Body of pancreas (tissue), 4 donors: ENCODE measurements at places on chromosomes 5 and 9.

DNA sequence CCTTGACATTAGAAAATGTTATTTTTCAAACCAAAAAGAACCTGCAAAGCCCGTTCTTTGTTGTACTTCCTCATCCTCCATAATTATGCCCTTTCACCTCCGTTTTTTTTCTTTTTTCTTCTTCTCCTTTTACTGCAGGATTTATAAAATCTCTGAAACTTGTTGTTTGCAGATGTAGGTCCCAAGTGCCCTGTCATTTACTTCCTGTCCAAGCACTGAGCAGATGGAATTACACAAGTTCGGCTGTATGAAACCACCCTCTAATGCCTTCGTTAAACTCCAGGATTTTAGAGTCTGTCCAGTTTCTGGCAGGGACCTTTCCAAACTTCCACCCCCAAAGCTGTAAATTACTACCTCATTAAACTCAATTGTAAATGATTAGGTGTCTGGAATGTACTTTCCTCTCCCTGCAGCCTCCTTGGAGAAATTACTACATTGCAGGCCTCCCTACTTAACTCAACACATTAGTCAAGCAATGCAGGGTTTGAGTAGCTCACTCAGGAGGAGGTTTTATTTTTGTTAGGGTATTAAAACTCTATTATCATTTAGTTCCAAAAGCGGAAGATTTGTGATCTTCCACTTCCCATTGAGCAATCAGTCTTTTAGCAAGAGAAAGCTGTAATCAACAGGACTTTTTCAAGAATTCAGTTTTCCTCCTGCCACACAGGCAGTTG is 125.6 kb upstream of the LPAR1 start:
- no peak for DNase-seq

GRCh38 chr5:153212471-153212870 is 278.0 kb upstream of the GRIA1 start:
- DNase-seq: no peak

DNA sequence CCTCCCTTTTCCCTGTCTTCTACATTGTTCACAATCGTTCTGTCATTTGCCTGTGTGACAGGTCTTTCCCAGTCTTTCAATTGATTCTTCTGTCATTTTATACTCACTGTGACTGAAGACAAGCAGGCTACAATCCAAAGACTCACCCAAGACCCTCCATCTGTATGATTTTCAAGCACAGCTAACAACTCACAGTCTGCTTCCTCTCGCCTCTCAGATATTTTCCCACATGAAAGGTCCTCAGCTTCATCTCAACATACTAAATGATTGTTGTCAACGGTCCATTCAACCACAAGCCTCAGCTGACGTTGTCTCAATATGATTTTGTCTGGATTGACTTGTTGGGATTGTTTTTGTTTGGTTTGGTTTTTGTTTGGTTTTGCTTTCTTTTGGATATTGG is 346.5 kb downstream of the NFIB start:
- no peak for DNase-seq

DNA sequence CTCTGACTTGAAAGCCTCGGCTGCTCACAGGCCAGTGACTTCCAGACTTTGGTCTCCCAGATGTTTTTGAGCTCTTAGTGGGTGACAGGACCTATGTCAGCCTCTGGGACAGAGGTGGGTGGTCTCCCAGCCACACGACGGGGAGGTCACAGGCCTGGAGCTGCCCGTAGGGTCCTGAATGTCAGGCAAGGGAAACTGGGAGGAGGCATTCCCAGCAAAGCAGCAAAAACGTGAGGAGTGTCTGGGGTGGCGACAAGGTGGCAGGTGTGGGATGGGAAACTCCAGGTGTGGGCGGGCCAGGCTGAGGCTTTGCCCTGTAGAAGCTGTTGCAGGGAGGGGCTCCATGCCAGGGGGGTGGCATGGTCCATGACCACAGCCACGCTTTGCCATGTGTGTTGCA is 110.5 kb downstream of the CACNA1B start:
- DNase-seq: no peak

GRCh38 chr9:74348777-74349176 is 148.4 kb upstream of the RORB start:
- DNase-seq: no peak

- DNase-seq: no peak
Measured at GRCh38 chr9:70192707-70193106, 66.1 kb upstream of the SMC5 start.

DNA sequence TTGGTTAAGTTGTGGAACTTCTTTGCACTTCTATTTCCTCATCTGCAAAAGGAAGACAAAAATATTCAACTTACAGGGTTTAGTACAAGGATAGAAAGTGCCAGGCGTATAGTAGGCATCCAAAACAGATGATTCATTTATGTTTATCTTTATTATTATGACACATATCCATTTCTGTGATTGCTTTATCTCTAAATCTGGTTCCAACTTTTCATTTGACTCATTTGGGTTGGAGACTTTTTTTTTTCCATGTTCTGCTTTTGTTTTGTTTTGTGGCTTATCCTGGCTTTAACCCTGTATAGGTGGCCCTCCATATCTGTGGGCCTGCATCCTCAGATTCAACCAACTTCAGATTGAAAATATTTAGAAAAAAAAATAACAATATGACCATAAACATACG is 186.7 kb upstream of the SLC24A2 start:
- no peak for DNase-seq

DNA sequence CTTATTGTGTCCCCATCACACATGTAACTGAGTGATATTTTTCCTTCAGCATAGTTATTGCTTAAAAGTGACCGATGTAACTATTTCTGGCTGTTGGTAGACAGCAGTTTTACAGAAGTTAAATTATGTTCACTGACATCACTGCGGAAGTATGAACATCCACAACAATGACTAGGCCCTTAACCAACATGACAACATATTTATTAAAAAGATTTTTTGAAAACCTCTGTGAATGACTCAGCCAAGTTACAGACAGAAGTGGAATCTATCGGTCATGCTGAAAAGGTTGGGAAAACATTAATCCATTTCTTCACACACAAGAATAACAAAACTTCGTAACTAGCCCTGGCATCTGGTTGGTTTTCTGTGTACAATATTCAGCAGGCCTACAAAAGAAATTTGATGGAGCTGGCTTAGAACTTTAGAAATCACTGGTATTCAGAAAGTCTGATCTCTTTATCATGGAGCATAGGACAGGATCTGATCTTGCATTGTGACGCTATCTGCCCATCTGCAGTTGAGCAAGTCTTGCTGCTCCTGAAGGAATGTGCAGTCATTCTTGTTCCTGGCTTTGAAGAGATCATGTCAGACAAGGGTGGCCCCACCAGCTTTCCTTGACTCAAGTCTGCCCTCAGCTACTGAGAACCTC is 6.5 kb downstream of the GLIS3 start:
- DNase-seq: no peak

GRCh38 chr9:93003552-93004407 is 54.7 kb upstream of the SUSD3 start:
- peak; percentile 70 for DNase-seq

- no peak for DNase-seq
Measured at GRCh38 chr5:12951846-12952245, 992.6 kb downstream of the DNAH5 start.

- no peak for DNase-seq
Measured at GRCh38 chr5:97838214-97838613, 655.2 kb upstream of the RIOK2 start.

GRCh38 chr9:83706676-83707517 is 861 bp downstream of the UBQLN1 start:
- peak; percentile 32 for DNase-seq

DNA sequence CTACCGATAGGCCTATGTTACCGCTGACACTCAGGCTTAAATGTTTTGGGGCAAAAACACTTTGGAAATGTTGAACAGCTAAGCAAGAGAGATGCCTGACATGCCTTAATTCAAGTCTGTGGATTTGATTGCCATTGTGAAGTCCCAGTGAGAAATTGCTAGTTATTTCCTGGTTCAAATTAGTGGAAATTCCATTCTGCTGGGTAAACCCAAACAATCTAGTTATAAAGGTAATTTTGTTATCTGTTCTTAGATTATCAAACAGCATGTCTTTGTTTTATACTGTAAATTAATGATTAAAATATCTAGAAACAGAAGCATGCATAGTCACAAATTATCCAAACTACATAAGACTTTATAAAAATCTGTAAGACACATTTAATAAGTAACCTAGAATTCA is 96.6 kb downstream of the PJA2 start:
- DNase-seq: no peak

DNA sequence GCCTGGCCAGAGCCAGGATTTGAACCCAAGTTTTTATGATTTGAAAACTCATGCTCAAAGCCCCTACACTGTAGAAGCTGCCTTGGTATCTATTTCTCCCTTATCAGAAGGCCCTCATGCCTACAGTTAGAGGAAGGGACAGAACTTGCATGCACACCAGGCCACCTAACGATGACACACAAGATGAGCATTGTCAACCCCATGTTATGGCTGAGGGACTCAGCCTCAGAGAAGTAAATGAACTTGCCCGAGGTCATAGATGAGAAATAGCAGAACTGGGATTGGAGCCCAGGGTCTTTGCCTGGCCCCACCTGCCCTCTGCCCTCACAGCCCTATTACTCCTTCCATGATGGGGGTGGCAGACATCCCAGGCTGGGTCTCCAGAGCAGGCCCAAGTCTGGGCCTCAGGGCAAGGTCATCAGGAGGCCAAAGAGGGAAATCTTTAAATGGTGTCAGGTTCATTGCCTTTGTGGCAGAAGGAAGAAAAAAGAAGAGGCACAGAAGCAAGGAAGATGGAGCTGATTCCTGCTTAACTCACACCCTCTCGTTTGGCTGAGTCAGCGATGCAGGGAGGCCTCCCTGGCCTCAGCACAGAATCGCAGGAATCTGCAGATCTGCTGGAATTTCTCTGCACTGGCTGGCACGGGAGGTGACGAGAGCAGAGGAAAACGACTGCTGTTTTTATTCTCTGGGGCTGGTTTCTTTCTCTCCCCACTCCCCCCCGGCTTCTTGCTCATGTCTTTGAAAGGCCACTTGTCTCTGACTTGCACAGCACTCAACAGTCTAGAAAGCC is 20.6 kb upstream of the CRB2 start:
- DNase-seq: peak; percentile 38

DNA sequence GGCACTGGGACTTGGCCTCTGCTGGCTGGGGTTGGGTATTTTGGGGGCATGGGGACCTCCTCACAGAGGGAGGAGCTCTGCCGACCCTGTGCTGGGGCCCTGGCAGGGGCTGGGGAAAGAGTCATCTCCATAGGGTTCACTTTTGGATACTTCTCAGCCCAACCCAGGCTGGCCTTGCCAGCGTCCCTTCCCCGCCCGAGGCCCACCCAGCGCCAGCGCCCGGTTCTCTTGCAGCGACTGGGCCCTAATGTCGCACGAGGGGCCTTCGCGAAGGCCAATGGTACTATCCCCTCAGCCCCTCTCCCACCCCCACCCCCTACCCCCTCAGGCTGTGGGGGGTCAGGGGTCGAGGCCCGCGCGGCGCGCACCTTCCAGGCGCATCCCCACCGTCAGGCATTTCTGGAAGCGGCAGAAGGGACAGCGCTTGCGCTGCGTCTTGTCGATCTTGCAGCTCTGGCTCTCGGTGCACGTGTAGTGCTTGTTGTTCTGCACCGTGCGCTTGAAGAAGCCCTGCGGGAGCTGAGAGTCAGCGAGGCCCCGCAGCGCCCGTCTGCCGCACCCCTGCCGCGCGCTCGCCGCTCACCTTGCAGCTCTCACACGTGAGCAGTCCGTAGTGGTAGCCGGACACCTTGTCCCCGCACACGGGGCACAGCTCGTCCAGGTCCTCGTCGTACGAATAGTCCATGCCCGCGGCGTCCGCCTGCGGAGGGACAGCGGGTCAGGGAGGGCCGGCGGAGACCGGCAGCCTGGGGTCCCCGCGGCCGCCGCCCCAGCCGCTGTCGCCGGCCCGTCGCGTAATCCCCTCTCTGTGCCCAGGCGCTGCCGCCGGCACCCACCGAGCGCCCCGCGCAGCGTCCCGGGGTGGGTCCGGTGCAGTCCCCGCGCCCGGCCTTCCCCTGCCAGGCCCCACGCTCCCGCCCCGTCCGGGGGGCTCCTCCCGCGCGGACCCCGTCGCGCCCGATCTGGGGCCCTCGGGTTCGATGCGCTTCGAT is 4.2 kb downstream of the NR5A1 start:
- no peak for DNase-seq

DNA sequence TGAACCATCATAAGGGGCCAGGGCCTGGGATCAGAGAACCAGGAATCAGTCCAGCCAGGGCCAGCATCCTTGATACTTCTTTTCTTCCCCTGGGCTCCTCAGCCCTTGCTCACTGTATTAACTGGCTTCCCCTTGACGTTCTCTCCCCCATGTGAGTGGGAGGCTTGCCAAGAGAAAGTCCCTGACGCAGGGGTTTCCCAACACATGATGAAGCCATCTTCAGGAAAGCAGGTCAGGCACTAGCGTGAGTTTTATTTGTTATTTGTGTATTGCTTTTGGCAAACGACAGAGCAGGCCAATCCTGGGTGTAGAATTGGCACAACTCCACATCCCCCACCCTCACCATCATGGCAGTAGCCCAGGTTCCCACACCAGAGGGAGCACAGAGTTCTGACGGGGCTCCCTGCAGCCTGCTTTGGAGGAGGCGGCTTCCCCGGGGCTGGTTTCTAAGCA is 165.5 kb upstream of the NFIL3 start:
- DNase-seq: peak; percentile 22

GRCh38 chr5:51383131-51384121 is at the start of gene ISL1:
Gene ISL1 (plus strand): TSS chr5:51383448. CDS start chr5:51383672, 224 bp downstream.
- peak; percentile 46 for DNase-seq

GRCh38 chr5:139368613-139369012 is 14.5 kb downstream of the SLC23A1 start:
- no peak for DNase-seq

- no peak for DNase-seq
Measured at GRCh38 chr9:126965541-126966428, 51.2 kb downstream of the RALGPS1 start.

GRCh38 chr5:89471115-89471514 is 588.1 kb upstream of the MEF2C start:
- DNase-seq: no peak

GRCh38 chr5:14608169-14608568 is 26.6 kb downstream of the OTULINL start:
- no peak for DNase-seq

DNA sequence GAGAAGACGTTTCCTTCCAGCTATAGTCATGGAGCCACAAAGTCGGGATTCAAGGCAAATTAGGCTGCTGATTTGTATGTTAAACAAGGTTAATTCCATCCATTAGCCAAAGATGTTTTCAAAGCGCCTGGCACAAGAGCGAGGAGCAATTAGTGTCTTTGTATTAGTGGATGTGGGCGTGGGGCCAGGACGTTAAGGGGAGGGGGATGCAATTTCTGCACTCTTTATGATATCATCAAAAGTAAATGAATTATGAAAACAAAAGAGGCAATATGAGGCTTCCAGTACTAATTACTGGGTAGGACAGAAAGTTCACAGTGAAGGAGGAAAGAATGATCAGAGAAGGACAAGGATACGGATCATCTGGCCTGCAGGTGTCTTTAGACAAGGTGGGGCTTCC is 230.9 kb upstream of the MSX2 start:
- DNase-seq: no peak

DNA sequence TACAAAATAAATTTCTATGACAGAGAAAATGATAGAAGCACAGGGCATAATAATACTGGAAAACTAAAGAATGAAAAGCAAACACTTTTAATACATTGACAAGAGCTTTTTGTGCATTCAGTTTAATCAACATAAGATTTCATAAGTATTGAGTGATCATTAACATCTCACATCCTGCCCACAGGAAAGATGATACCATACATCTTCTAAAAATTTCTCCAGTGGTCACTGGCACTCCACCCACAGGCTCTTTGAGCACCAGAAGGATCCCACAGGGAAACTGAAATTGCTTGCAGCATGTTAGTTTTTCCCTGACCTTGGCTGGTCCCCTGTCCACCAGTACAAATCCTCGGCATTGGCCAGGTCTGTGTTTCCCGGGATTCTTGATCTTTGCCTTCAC is 186.0 kb downstream of the CEMIP2 start:
- DNase-seq: no peak
